Stimulated activated naive CD8-positive, alpha-beta T cell treated with anti-CD3 and anti-CD28 coated beads, Interleukin-15, Interleukin-2, amounts not matched to agents 100 U/mL and 50 U/mL, for 24 hours (primary cell): ENCODE measurements at places on chromosomes 13 and 19.

GRCh38 chr13:54636231-54636630, 1607.6 kb downstream of the OLFM4 start:
- DNase-seq, result no peak

DNA sequence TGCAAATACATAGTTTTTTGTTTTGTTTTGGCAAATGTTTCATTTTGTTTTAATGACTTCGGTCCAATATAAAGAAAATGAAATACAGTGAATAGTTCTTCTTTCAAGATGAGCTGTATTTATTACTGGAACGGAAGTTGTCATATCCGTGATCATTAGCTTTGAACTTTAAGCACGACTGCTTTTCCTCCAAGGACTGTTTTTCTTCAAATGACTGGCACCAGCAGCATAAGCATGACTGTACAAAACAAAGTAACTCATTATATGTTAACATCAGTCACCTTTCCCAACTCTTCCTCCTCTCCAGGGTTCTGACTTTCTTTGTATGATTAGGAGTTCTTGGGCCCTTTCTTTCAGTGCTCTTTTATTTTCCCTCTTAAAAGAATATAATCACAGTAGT, 20.5 kb downstream of the EDNRB start:
- DNase-seq, result no peak

GRCh38 chr19:39867133-39867532, 21.0 kb upstream of the FBL start:
- no peak for DNase-seq

DNA sequence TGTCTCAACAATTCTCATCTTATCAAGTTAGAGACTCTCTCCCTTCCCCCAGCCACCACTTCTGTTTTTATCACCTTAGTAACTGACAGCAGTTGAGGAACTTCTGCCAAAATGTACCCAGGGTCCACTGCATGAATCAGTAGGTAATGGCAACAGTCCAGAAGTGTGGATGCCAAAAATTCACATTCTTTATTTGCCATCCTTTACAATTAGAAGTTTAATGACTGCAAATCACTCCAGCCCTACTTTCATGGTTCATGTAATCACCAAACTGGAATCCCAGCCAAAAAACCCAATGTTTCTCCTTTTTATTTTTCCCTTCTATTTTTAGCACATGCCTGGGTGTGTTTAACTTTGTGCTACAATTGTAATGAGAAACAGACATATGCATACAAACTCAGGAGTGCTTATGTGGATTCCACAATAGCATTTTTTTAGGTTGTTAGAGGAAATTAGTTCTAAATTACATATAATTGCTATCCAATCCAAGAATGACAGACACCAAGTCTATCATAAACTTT, 243.5 kb downstream of the RGCC start:
- DNase-seq, result no peak

DNA sequence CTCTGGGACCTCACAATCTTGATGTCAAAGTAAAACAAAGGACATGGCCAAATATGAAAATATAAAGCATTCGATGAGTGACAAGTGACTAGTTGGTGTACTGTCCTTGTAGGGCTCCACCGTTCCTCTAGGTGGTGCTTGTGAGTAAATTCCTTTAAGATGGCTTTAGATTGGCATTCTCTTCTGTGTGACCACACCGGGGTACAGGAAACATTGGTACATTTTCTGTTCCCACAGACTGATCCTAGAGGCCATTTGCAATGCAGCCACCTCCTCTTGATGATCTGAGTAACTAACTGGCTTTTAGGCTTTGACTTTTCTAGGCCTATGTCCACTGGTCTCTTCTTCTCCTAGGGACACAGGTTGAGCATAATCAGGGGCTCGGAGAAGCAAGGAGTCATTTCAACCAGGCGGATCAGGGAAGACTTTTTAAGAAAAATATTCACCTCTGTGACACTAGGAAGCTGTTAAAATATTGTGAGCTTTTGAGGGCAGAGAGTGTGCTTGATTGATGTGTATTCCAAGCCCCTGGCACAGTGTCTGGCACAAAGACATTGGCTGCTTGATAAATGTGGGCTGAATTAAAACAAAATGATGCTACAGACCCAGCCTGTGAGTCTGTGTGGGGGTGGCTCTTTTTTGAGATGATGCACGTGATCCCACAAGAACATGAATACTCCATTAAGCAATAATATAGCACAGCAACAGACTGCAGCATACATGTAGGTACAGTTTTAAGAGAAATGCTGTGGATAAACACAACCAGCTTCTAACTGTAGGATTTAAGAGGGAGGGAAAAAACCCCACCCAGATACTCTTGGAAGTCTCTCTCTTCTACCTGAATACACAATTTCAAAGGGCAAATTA, 21.0 kb downstream of the EPSTI1 start:
- peak; percentile 50 for DNase-seq

DNA sequence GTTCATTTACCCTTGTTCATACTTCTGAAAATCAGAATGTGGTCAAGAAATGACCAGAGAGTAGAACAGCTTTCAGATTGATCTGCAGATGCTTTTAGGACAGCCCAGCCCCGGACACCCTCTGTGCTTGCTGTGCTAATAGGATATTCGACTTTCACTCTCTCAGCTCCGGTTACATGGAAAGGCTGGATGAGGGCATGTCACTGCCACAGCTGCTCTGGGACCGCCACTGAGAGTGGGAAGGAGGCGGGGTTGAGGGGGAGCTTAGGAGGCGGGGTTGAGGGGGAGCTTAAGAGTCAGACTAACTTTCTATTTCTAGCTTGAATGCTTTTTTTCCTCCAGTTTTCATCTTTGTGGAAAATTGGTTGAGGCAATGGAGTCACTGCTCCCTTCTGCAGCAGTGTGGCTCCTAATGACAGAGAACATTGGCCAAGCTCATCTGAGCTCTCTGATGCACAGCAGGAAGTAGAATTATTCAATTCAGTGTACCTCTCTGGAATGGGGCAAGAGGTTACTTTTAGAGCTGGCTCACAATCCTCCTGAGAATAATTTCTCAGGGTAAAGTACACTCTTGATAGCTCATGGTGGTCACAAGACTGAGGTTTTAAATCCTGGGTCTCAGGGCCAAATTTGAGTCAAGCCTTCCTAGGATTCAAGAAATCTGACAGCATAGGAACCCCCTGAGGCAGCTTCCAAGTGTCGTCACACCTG, 74.6 kb upstream of the NPAS1 start:
- DNase-seq, result no peak

GRCh38 chr19:21423057-21424041, 26.4 kb downstream of the ZNF493 start:
- no peak for DNase-seq

DNA sequence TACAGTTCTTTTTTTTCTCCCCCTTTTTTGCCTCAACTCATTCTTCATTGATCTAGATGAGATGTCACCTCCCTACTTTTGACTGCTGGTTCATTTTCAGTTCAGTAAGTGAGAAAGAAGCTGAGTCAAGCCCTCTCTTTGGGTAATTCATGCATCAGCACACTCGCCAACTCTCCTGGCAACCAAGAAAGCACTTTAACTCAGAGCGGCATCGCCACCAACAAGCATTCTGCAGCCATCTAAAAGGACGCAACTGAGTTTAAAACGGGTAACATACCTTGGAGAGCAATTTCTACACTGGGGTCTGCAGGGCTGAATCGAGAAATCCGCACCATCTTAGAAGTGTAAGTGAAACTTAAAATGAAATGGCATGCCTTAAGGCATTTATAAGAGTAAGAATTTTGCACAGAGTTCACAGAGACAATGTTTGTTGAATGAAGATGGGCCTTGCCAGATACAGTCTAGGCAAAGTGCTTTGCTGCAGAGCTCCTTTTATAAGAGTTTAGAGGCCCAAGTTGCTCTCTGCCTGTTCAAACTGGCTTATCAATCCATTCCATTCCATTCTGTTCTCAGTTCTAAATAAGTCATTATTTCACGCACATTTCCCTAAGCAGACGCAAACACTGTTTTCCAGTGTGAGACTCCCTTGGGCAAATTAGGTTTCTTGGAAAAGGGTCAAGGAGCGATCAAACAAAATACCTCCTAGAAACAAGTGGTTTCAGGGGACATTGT, 338.0 kb downstream of the ENOX1 start:
- DNase-seq, result no peak

GRCh38 chr13:107994137-107994536, 221.2 kb downstream of the LIG4 start:
- DNase-seq, result no peak

DNA sequence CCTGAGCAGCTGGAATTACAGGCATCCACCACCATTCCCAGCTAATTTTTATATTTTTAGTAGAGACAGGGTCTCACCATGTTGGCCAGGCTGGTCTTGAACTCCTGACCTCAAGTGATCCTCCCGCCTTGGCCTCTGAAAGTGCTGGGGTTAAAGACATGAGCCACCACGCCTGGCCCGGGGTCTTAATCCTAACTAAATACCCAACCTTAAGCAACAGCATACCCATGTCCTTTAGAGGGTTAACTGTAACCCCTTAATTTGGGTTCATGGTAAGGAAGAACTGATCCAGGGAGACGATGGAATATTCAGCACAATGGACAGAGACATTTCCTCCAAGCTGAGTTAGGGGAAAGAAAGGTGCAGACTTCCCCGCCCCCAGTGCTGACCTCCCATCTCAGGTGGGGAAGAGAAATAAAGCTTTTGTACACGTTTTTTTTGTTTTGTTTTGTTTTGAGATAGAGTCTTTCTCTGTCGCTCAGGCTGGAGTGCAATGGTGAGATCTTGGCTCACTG, 8.7 kb upstream of the GALP start:
- no peak for DNase-seq

- no peak for DNase-seq
These were observed 97.3 kb downstream of the AKAP11 start for GRCh38 chr13:42369071-42369797.

DNA sequence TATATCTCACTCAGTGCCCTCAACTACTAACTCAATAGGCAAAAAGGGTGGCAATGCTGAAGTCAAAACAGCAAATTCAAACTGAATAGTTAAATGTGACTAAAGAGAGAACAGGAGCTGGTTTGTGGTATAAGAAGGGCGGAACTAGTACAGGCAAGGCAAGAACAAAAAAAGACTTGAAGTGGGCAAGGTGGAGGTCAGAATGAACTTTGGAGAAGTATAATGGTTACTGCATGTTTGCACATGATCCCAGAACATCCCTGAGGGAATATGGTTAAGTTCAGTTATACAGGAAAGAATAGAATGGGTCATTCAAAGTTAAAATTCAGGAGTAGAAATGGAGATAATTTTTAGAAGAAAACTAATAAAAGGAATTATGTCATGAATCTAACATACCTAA, 85.5 kb downstream of the DIAPH3 start:
- DNase-seq, result no peak

DNA sequence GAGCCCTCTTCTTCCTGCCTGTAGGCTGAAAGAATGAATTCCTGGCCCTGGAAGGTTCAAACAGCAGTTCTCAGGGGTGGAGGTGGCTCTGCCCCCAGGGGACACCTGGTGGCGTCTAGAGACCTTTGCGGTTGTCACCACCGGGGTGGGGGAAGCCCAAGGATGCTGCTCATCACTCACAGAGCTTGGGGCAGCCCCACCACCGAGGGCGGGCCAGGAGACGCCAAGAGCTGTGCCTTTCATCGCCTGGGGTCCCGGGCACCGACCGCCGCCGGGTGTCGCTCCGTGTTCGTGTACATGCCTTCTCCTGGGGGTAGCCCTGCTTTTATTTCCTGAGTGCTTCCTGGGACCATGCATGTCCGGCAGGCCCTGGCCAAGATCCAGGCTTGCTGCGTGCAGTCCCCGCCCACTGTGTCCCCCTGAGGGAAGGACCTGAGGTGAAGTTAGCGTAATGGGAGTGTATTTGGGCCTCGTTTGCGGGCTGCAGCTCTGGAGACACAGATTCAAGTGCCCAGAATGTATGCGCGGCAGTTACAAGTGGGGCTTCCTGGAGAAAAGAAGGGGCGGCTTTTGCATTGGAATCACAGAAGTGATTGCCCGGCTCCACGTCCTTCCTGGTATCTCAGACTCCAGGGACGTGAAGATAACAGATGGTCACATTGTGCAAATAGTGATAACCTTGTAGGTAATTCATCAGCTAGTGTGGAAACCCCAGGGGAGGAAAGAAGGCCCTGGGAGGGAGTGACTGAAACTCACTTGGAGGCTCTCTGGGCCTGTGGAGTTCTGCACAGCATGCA, 7.8 kb downstream of the DOT1L start:
- DNase-seq, result peak; percentile 94

DNA sequence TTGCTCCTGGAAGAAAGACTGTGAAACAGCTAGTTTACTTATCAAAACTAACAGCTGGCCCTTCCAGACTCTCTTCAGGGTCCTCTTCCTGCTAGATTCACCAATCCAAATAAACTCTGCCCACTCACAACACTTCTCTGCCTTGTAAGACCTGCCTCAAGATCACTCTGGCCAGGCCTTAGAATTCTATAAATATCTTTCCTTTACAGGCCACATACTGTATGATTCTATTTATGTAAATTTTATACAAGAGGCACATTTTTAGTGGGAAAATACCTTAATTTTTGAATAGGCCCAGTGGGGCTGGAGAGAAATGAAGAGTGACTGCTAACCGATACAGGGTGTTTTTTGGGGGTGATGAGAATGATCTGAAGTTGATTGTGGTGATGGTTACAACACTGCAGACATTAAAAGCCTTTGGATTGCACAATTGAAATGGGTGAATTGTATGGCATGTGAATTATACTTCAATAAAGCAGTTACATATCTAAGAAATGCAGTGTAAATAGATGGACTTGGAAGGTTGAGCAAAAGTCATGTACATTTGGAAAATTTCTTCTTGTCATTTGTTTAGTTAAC, 141.8 kb downstream of the GPC5 start:
- DNase-seq, result no peak

- no peak for DNase-seq
These were observed 19.0 kb downstream of the SPC24 start for GRCh38 chr19:11136400-11137101.

DNA sequence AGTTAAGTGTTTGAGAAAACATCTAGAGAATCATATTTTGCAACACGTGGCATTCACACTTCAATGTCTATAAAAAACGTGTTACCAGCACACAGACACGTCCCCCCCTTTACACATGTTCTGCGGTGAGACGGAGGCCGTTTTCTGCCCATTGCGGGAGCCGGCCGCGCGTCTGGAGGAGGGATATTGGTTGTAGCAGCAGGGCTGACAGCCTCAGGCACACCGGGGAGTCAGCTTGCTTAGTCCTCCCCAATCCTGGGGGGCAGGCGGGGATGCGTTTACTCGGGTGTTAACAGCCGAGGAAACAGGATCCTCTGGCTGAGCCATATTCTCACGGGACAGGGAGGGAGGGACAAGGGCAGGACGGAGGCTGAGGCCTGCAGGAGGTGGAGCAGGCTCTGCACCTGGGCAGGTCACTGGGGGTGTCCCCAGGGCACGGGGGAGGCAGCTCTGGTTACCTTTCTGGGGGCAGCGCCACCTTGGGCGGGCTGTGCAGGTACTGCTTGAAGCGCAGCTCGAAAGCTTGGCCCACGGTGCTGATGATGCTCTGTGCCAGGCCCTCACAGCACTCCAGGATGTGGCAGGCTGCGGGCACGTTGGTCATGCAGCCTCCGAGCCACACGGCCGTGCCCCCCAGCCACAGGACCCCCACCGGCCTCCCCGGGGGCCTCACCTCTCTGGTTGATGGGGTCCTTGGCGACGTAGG, 25.0 kb downstream of the SHC2 start:
- DNase-seq, result no peak

GRCh38 chr19:47049307-47049700, 880 bp upstream of the TMEM160 start:
- no peak for DNase-seq

GRCh38 chr13:44854313-44855060, 134.8 kb downstream of the NUFIP1 start:
- no peak for DNase-seq

GRCh38 chr13:99214232-99214631, 13.6 kb downstream of the UBAC2 start:
- DNase-seq, result peak; percentile 70

- no peak for DNase-seq
These were observed 131.1 kb upstream of the HTR2A start for GRCh38 chr13:47027780-47028437.
